ENCODE measurements at places on chromosomes 6 and 20.

DNA sequence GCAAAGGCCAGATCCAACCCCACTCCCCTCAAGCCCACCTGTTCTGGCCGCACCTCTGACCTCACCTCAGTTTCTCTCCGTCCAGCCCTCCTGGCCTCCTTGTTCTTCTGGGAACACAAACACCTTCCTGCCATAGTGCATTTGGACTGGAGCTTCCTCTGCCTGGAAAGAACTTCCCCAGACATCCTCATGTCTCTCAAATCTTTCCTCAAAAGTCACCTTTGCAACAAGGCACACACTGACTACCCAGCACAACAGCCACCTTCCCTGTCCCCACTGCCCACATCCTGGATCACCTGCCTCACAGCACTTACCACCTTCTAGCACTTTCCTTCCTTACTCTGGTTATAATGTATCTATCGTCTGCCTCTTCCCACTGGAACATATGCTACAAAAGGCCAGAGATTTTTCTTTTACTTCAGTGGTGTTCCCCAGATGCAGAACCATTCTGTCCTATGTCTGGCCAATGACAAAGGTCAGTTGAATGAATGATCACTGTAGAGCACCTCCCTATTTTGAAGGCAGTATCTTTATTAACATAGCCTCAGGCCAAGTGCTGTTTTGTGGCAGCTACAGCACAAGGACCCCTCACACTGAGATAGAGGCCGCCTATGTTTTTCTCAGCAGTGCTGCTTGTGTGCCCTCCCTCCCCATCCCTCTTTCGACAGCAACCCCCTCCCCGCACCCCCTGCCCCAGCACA, 4.1 kb downstream of the HLA-B start:
- DNase-seq: no peak

DNA sequence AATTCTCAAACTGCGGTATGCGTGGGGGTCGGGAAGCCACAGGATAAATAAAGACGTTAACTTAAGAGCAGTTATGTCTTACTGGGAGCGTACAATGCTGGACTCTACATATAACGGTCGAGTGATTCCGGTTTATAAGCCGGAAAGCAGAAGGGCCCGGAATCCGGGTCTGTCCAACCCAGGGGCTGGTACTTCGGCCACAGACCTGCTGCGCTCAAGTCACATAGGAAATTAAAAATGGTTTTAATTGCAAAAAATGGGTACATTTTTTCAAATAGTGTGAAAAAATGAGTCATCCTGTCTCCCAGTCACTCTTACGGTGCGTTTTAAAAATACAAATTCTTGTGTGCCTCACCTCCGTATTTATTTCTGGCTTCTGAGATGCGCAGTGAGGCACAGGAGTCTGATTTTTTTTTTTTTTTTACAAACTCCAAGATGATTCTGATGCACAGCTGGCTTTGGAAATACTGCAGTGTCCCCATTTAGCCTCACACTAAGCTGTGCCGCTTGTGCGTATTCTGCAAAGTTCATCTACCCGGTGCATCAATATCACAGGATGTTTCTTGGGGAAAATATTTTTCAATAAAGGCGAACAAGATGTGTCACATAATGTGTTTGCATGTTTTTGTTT, 1.0 kb downstream of the PCIF1 start:
- DNase-seq: peak; percentile 60

- DNase-seq: peak; percentile 75
These were observed 20.2 kb downstream of the RIPK1 start for GRCh38 chr6:3088446-3088845.

DNA sequence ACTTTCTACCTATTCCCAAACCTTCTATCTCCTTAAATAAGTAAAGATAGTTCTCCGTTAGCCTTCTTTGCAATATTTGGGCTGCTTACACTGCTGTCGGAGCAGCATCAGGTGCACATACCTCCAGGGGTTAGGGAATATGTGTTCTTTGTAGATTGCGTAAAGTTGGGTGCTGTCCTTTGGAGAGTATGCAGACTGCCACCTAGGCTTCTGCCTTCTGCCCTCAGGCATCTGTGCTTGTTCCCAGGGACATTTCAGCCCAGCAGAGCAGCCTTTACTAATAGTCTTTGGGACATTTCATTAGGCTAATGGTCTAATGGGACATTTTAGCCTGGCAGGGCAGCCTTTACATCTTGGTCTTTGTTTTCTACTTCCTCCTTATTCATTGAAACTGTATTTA, 260.6 kb downstream of the TPBG start:
- DNase-seq: no peak

DNA sequence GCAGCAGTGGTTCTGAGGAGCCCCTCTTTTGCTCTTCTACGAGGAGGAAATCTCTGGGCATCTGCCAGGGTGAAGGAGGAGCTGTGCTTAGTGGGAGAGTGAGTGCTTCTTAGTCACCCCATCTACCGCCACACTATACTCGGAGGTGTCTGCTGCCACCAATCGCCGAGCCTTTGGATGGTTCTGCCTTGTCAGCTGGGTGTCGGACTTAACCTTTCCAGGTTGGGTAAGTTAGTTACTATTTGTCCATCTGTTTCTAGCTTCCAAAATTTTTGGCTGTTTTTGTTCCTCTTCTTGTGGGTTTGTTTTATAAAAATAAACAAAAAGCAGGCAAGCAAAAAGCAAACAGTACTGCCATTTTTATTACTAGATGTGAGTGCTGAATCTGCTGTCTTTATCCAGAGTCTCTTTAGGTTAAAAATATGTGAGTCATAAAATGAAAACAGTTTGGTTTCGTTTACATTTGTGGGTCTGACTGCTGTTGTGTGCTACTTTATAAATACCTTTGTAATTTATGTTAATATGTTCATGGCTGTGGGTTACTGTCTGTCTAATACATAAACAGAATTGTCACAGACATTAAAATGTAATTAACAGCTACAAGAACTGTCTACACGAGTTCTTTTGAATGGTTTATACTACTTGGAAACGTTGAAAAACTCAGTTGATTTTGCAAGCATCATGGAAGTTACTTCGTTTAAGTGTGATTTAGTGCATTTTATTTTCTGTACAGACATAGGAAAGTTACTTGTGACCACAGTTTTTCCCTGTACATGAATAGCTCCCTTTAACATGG, 89.2 kb downstream of the ARID1B start:
- peak; percentile 46 for DNase-seq
